Hepatic stellate cell (primary cell): ENCODE measurements at places on chromosomes 6 and 20.

GRCh38 chr6:53795702-53796450 is 1.1 kb downstream of the LRRC1 start:
- DNase-seq = no peak

- no peak for DNase-seq
Observed at GRCh38 chr6:16078064-16078463, 50.8 kb upstream of the MYLIP start.

GRCh38 chr20:38454556-38455473 is 17.8 kb upstream of the RALGAPB start:
- DNase-seq = no peak

GRCh38 chr6:78513856-78514255 is 353.5 kb upstream of the IRAK1BP1 start:
- no peak for DNase-seq

- DNase-seq = no peak
Observed at GRCh38 chr20:42873259-42873658, 316.4 kb downstream of the PTPRT start.

- DNase-seq = no peak
Observed at GRCh38 chr6:36309900-36310299, 26.8 kb downstream of the BNIP5 start.

DNA sequence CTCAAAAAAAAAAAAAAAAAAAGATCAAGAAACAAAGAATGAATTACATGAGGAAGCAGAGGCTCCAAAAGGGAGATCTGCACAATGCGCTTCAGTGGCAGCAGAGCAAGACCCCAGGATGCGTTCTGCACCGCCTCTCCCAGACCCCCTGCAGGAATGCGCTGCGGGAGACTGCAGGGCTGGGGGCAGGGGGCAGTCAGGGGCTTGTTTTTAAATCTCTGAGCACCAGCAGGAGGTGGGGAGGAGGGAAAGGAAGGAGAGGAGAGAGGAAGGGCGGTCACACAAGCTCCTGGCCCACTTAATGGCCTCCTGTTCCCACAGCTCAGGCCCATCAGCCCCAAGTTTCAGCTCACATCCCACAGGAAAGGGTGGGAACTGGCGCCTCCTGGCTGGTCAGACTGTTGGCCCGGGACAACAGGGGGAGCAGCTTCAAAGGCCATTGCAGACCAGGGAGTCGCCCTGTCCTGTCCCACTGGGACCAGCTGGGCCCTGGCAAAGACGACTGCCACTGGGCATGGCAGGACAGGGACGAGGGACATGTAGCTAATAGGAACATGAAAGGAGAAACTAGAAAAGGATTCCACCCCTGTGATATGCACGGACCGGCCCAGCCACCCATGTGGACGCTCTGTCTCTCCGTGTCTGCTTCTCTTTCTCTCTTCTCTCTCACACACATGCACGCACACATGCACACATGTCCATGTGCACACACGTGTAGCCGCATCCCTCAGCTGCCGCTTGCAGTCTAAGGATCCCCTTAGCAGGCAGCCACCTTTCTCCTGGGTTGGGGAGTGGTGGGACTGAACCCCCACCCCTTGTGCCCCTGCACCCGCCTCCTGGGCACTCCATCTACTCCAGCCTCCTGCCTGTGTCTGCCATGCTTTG is 34.7 kb downstream of the TFEB start:
- DNase-seq = no peak

DNA sequence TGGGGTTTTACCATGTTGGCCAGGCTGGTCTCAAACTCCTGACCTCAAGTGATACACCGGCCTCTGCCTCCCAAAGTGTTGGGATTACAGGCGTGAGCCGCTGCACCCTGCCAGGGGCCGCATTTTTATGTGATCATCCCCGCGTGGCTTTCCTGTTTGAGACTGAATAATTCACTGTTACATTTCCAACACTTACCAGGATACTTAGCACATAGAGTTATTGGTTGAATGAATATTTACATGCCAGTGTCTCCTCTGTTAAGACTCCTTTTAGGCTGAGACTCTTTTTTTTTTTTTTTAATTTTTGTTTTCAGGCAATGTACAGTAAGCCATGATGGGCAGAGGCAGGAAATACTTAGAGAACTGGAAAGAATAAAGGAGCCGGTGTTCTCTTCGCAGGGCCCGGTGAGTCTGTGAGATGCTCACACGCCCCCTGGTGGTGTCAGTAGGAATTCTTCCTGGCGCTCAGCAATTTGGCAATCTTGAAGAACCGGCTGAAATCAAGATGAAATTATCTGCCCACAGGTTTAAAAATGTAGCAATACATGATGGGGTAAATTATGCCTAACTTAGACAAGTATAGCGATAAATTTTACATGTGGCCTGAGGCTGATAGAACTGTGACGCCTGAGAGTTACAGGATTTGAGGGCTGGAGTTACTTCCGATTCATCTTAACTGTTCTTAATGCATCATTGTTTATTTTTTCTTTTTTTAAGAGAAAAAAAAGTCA is 7.6 kb upstream of the RNF114 start:
- DNase-seq = peak; percentile 84

DNA sequence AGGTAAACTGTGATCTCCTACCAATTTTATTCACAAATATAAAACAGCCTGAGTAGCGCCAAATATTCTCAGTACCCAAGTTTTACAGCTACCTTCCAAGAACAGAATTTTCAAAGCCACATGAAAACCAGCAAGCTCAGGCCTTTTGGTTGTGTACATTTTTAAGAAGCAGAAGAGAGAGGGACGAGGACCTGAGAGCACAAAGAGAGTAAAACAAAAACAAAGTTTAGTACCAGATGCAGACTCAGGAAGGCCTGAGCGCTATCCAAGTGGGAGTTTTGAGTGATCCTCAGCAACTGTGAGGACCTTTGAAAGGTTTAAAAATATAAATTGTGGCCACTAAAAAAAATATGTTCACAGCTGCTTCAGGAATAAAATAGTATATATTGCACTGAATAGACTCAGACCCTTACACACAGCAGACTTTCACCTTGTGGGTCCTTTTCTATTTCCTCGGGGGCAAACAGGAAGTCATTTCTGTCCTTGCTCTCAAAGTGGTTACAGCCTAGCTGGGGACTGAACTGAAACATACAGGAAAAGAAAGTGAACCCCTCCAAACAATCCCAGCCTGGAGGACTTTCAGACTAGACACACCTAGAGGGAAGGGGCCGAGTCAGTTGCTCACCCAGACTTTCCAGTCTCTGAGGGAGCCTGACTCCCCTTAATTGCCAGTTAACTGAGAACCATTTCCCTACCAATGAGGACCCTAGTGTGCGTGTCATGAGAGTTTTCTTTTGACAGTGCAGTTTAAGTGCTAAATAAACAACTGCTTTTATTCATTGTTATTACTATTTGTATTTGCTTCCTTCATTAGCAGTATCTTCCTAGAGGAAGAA is 48.5 kb upstream of the NT5E start:
- no peak for DNase-seq

DNA sequence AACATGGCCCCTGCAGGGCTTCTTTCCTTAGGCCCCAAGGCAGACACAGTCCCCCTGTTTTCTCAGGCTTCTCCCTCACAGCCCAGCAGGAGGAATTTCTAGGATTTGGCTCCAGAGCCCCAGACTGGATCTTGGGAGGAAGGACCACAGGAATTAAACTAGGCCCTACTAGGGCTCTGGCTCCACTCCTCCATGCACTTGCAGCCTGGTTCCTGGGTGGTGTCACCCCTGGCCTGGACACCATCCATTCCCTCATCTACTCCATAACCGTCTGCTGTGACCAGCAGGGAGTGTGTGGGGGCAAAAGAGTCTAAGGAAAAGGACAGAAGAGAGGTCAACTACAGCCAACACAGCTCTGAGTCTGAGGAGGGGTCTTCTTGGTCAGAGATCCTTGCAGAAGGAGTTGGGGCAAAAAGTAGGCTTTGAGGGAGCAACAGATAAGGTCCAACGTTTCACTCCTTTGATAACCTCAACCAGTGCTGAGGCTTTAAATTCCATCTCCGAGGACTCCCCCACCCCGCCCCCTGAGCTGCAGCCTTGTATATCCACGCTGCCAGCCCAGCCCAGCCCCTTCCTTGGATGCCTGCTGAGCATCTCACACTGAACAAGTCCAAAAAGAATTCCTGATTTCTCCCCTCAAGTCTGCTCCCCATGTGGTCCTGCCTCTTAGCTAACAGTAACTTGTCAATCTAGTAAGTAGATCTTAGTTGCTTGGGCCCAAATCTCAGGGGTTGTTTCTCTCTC is 27.9 kb upstream of the SPDEF start:
- no peak for DNase-seq

DNA sequence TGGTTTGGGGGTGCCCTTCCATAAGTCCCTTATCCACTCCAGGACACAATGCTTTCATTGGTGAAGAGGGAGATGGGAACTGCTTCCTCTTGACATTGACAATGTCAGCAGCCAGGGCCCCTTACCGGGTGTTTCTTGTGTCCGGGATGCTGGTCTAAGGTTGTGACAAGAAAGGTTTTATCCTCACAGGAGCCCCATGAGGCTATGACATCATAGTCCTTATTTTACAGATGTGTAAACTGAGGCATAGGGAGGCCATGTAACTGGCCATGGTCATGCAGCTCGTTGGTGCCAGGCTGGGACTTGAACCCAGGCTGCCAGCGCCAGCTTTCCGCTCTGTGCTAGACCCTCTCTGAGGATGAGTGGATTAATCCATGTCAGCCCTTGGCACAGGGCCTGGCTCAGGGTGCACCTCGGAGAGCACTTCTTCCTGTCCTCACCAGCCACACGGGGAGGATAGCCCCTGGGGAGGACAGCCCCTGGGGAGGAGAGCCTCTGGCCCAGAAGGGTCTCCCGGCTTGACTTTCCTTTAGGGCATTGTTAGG is 157.3 kb downstream of the SYCP2 start:
- no peak for DNase-seq

DNA sequence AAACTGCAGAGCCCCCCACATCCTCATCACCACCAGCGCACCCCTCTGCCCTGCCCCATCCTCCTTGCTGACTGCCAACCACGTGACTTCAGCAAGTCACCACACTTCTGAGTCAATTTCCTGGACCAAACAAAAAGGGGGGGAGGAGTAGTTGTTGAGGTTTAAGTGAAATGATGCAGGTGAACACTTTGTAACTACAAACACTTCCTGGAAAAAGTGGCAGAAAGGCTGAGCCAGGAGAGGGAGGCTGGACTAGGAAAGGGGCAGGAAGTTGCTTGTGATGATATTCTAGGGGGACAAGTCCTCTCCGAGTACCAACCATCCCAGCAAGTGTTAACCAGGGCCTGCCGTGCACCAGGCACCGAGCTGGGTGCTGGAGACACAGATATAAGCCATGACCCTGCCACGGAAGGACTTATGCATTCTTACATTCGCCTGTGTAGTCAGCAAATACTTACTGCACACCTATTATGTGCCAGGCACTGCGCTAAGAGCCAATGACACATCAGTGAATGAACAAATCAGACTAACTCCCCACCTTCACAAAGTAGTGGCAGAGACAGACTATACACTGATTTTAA is 67.3 kb downstream of the PREX1 start:
- no peak for DNase-seq

- DNase-seq = peak; percentile 43
Observed at GRCh38 chr6:46490425-46491200, 636 bp downstream of the RCAN2 start.

DNA sequence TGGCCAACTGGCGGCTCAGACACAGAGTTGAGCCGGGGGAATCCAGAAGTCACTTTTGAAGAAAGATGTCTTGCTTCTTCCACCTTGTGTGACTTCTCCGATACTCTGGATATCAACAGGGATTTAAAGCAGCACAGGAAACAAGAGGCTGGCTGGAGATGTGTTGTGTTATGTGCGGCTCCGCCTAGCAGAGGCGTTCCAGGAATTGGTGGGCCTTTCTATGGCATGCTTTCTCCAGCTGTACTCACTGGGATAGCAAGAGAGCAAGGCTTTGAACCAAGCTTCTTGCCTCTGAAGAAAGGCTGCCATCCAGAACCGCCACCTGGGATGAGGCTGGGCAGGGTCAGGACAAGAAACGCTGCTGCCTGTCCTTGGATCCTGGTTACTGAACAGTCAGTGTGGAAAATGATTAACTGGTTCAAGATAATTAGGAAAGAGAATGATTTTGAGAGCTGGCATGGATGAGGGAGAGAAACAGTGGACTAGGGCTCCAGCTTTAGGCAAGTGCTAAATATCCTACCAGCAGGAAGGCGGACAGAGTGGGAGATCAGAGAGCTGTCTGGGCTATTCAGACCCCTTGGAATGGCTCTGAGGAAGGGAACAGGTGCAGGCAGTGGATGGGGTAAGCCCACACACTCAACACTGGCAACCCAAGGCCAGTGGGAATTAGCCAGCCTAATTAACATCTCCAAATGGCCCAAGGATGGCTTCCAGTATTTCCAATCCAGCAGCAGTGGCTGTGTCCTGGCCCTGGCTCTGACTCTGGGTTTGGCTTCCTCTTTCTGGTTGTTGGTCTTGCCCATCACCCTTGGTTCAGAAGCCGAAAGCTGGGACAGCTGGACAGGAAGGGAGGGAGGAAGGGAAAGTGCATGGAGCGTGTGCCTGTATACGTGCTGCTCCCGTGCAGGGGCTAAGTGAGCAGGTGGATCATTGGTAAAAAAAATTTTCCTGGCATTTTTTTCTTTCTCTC is 31.9 kb downstream of the INSM1 start:
- no peak for DNase-seq

DNA sequence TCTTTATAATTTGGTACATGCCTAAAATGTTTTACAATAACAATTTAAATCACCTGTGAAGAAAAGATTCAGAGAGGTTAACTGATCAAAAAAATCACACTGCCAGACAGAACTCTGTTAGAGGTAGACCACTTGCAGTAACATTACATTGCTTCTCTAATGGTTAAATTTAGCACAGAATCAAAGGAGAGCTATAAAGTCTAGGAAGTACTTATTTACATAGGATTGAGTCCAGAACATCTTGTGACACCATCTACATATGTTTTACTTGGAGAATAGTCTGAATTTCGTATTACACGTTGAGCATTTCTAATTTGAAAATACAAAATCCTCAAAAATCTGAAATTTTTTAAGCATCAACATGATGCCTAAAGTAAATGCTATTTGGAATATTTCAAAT is 17.2 kb upstream of the TBC1D20 start:
- no peak for DNase-seq

GRCh38 chr6:125013938-125014660 is 51.9 kb downstream of the RNF217 start:
- no peak for DNase-seq

GRCh38 chr6:109008537-109009235 is 86.0 kb downstream of the SESN1 start:
- peak; percentile 14 for DNase-seq

GRCh38 chr6:22568854-22569253 is 512 bp upstream of the HDGFL1 start:
- DNase-seq = no peak

DNA sequence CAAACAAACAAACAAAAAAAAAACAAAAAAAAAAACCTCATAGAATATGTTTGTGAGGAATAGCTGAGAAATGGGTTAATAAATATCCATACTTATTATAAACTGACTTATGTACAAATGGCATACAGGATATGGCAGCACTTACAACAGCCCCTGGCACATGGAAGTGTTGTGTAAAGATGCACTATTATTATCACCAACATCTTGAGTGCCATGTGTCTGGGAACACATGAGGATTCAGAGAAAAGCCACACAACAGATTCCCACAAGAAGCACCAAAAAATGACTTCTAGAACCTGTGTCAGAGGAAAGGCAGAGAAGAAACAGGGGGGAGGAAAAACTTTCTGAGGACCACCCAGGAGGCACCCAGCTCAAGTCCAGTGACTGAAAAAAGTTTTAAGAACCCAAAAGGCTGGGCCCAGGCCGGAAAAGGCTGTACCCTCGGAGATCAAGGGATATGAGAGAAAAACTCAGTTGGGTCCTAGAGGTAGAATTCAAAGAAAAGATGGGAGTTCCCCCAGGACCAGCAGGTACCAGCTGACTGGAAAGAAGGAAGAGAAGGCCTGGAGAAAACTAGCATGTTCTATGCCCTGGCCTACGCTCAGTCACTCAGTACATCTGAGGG is 9.4 kb upstream of the TAF8 start:
- DNase-seq = no peak

- DNase-seq = no peak
Observed at GRCh38 chr20:4828830-4829513, 107.3 kb downstream of the PRND start.
